ENCODE measurements at places on chromosomes 4 and X. TPM values are rescaled to one million over a fixed set of nuclear protein-coding genes. Genes with fewer than 3 reads are reported as not detected.

GASK1B gene
- not detected for total RNA-seq

POF1B gene
- 0.16 TPM for total RNA-seq

PTPN13 gene
- total RNA-seq: 0.25 TPM

TEX13B gene
- total RNA-seq: not detected

APBB2 gene
- 0.73 TPM for total RNA-seq
